ENCODE measurements at places on chromosomes 5 and 9.

DNA sequence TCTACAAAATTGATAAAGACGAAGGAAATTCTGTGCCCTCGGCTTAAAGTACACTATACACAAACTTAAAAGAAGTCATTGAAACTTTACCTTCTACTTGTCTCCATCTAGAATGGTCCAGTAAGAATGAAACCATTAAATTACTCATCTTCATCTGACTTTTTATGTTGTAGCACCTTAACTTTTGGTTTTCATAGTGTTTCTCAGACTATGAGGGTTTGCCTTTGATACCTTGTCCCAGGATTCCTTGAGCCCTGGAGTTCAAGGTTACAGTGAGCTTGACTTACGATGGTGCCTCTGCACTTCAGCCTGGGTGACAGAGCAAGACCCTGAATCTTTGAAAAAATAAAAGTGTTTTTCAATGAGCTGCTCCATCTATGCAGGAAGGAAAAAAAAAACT lies 132.2 kb downstream of the CDC42SE2 start:
- DNase-seq, result no peak

GRCh38 chr5:33291216-33292000 lies 149.4 kb upstream of the TARS1 start:
- DNase-seq, result no peak

GRCh38 chr5:95564450-95564849 lies 9.5 kb downstream of the ARSK start:
- DNase-seq, result no peak

GRCh38 chr5:73295447-73295846 lies 122.5 kb downstream of the TMEM174 start:
- DNase-seq, result no peak

DNA sequence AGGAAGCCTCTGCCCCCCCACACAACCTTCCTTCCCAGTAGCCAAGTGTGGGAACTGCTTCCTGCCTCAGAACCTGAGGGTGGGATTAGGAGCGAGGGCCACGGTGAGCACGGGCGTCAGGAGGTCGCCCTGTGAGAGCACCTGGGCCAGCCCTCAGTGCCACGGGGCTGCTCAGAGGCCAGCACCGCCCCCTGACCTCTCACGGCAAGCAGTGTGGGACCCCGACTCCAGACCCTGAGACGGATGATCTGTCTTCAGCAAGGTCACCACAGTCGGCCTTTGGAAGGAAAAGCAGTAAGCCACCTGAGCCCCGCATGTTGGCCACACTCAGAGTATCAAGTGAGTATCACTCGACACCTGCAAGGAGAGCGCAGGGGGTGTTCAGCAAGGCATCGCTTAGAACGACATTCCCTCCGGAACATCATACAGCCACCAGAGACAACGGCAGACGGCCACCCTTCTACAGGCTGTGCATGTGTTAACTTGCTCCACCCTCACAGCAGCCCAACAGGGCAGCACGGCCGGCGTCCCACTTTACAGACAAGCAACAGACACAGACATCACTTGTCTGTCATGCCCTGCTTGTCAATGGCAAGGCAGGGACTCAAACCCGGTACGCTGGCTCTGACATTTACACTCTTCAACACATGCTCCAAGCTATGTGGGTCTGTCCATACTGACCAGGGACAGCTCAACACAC lies 50.2 kb downstream of the IPPK start:
- no peak for DNase-seq

DNA sequence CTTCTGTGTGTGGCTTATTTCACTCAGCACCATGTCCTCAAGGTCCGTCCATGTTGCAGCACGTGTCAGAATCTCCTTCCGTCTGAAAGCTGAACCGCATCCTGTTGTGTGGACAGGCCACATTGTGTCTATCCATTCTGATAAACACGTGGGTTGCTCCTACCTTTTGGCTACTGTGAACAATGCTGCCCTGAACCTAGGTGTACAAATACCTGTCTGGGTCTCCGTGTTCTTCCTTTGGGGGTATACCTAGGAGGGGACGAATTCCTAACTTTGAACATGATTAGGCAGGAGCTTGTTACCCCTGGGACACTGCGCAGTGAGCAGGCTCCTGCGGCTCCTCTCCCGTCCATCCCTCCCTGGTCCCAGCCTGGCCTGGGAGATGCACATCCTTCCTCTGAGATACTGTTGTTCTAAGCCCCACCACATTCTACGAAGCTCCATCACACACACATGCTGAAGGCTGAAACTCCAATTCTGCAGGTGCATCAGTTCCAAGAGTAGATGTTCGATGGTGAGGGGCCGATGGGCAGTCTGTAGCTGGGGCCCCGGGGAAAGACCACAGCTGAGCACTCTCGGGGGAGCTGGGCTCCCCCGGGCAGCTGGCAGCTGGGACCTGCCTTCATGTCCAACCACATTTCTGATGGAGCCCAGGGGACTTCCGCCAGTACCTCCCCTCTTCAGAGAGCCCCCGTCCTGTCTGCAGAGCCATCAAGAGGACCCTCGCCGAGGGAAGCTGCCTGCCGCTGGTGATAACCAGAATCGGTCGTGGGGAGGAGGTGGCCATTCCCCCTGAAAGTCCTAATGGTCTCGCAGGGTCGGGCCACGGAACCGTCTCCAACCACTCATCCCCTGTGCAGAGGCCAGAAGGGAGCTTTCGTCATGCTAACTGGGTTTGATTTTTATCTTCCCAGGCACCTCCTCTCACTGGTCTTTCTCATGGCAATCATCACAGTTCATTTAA lies 120.9 kb downstream of the COL23A1 start:
- DNase-seq, result no peak

DNA sequence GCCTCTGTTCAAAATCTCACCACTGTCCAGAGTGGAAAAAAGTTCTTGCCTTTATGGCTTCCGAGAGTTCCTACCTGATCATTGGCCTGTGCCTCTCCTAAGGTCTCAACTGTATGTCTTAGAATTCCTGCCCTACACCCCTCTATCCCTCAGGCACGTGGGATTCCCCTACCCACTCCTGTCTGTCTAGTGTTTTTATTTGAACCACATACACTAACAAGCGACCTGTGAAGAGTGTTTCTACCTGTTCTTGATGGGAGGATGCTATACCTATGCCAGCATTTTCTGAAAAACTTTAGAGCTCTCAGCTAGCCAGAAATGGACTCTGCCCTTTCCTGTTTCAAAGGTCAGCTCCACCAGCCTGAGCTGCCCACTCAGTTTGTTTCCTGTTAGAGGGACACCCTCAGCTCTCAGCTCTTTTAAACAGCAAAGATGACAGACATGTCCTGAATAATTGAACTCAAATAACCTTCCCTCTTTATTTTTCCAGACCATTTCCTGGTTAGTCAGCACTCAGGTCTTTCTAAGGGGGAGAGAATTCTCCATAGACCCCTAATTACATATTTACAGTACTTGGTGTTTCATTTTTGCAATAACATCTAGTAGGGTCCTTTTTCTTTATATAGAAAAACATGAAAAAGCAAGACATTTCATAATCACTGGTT lies 214.8 kb downstream of the AOPEP start:
- DNase-seq, result no peak

DNA sequence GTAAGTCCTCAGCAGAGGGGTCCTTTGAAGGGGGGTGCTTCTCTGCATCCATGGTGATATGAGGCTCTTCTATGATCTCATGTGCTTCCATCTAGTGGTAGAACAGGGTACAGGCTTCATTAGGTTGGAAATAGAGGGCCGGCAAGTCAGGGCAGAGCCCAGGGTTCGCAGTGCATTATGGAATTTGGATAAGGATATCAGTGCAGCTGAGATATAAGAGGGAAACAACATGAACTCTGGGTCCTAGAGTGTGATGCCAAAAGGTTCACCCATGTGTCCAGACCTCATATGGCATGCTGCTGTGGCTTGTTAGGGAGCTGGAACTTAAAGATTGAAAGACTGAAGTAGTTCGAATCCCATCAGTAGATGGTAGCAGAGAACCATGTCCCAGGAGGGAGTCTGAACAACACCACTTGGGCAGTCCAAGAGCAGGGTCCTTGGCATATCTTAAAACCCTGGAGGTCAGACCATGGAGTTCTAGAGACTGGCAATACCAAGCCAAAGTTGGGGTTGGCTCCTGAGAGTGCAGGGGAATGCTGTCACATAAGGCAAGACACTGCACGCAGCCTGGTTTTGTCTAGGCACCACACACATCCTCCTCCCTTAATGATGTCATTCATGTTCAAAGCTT lies 2.3 kb downstream of the FAM221B start:
- DNase-seq, result no peak

GRCh38 chr9:21969011-21969940 lies 24.9 kb downstream of the CDKN2A start:
- DNase-seq, result no peak

- no peak for DNase-seq
Observed at GRCh38 chr5:67010684-67011409, 185.8 kb downstream of the CD180 start.

DNA sequence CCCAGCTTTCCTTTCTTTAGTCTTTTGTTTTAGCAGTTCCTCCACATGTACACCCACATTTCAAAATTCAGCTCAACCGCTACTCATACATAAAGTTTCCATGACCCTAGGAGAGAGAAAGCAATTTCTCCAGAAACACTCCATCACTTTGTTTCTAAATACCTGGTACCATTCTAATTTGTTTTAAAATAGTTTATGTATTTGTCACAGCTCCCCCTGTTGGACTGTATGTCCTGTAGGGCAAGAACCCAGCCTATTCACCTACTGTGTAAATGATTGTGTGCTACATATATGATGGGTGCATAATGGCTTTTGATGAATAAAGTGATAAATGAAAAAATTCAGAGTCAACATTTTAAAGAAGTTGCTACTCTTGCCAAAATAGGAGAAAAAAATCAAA lies 139.1 kb downstream of the COX7C start:
- DNase-seq, result no peak

- no peak for DNase-seq
Observed at GRCh38 chr5:83340511-83340918, 131.0 kb upstream of the VCAN start.

- DNase-seq, result no peak
Observed at GRCh38 chr9:117247266-117247665, 167.6 kb downstream of the ASTN2 start.

DNA sequence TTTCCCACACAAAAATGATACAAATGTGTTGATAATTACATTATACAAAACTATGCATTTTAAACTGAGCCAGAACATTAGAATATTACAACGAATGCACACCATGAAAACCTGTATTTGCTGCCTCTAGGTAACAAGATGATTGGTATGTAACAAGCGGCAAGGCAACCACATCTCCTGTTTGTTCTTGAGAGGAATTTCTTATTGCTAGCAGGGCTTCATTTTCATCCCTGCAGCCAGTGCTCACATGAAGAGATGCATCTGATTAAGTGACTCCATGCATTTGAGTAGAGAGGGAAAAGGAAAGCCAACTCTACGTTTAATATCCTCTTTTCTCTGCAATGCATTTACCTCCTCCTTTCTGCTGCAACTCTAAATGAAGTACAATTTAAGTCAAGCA lies 36.6 kb downstream of the FRMD3 start:
- no peak for DNase-seq

DNA sequence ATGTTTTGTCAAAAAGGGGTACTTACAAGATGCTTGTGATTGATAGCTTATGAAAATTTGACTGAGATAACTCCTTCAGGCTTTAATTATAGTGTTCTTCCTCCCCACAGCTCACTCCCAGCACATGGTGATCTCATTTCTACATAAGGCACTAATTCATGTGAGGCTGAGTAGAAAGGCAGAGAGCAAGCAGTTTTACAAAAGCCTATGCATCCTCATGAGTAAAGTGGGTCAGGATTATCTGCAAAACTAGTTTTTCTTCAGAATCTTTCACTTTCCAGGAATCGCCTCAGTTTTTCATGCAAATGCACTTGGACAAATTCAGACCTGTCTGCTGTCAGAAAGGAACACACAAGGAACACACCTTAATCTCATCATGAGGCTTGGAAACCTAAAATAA lies 92.1 kb upstream of the FBN2 start:
- no peak for DNase-seq

DNA sequence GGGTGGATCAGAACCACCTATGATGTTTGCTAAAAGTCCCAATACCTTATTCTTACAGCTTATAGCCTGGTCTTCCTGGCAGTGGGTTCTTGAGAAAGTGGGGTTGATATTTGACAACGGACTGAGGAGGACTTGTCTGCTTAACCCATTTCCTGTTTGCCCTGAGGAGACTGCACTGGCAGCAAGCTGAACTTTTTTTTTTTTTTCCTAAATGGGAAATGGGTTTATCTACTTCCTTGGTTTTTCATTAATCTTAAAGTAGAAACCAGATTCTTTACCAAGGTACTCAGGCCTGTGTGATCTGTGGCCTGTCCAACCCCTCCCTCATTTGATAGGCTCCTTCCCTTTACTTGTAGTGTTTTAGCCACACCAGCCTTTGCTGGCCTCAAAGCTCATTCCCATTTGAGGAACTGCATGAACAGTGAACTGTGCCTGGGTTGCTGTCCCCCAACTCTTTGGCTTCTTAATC lies 47.1 kb downstream of the C9orf57 start:
- DNase-seq, result no peak

- DNase-seq, result no peak
Observed at GRCh38 chr5:58025809-58026208, 434.1 kb downstream of the PLK2 start.

GRCh38 chr9:79131824-79132377 lies 439.9 kb upstream of the TLE4 start:
- DNase-seq, result no peak

GRCh38 chr5:89948977-89949376 lies 460.6 kb downstream of the CETN3 start:
- DNase-seq, result no peak

DNA sequence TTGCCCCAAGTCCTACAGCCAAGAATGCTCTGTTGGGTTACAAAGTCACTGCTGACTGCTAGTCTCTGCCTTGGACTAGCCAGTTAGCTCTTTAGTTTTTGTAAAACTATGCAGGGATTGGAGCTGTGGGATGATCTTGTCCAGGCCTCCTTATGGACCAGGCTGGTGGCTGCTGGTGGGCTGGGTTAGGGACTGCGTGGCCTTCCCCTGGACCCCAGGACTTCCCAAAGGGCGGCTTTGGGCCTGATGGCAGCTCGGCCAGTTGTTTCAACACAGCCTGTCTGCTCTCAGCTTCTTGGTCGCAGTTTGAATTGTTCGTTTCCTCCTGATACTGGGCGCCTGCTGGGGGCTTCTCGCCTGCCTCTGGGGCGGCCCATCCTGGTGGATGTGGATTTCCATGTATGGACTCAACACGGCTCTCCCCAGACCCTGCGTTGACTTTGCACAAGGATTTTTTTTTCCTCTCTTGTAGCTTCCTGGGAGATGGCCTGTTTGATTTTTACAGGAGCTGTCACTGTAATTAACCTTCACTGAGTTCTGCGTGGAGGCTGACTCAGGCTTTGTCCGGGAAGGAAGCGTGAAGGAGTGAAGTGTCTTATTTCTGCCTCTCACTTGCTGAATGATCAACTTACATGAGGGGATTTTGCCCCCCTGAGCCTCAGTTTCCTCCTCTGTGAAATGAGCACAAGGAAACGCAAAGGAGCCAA lies 91.9 kb upstream of the NEURL1B start:
- no peak for DNase-seq

GRCh38 chr5:30539004-30539634 lies 654.4 kb upstream of the CDH6 start:
- no peak for DNase-seq

GRCh38 chr5:1134478-1134877 lies 22.6 kb upstream of the SLC12A7 start:
- DNase-seq, result no peak

GRCh38 chr9:138037140-138037539 lies 159.6 kb downstream of the CACNA1B start:
- no peak for DNase-seq

GRCh38 chr5:180454752-180455151 lies 39.4 kb upstream of the CNOT6 start:
- no peak for DNase-seq
